SIG-M5 (cell line): ENCODE measurements at places on chromosomes 4 and X.

- no peak for DNase-seq
These were observed 26.9 kb upstream of the MAOB start for GRCh38 chrX:43909141-43909540.

- DNase-seq, result no peak
These were observed 65.3 kb upstream of the DCLK2 start for GRCh38 chr4:150012851-150013360.

DNA sequence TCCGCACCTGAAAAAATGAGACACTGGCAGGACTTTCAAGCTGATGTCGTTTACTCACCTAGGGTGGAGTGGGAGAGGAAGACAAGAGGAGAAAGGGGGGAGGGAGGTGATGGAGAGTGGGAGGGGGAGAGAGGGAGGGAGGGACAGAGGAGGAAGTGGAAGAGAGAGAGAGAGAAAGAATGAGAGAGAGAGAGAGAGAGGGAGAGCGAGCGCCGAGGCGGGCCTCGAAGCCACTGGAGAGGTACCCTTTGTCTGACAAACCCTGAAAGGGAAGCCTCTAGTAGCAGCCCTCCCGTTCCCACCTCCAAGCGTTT lies 296 bp upstream of the ADGRL3 start:
- DNase-seq, result no peak

DNA sequence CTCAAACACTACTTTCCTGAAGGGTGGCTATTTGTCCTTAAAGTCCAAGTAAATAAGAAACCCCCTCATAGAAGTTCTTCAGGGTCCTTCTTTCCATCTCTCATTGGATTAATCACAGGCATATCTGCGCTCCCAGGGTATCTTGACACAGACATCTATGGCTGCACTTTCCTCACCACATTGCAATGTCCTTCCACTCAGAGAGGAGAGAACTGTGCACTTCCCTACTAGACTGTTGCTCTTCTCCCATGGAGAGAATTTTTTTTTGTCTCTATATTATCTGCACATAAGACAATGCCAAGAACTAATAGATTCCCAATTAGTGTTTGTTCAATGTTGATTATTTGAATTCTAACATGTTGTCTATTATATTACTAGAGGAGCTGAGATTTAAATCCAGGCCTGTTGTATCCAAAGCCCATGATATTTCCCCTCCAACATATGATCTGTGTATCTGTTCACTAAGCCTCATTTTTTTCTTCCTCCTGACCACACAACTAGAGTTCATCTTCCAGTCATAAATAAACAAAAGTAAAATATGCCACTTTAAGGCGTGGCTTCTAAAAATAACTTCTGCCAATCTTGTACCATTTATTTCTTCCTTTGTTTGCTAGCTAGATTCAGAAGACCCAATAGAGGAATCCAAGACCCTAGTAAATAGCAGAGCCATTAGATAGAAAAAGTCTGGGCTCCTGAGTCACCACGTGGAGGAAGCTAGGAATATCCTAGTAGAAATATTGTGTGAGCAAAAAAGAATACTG lies 61.5 kb upstream of the FAM241A start:
- no peak for DNase-seq

GRCh38 chrX:125436855-125437254 lies 117.2 kb downstream of the TEX13C start:
- DNase-seq, result no peak

GRCh38 chr4:184384056-184384809 lies 90.1 kb downstream of the IRF2 start:
- DNase-seq, result no peak

DNA sequence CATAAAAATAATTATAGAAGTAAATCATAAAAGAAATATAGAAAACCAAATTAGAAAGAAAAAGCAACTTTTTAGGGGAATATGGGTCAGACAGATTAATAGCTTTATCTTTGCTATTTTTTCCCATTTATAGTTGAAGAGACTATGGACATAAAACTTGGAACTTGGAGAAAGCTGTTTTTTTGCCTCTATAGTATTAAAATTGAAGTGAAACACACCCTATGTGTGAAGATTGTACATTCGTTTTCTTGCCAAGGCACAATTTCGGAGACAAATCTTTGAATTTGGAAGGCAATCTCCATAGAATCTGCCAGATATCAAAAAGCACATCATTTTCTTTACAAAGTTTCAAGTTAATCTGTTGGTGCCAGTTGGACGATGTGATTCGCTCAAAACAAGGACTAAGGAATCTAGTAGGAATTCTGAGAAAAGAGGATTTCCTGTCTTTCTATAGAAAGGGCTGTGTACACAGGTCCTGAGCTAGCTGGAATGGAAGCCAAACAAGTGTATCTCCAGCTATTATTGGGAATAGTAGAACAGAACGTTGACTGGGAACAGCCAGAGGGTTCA lies 156.3 kb downstream of the SLC7A11 start:
- DNase-seq, result no peak

GRCh38 chrX:113059714-113060113 lies 219.1 kb upstream of the AMOT start:
- no peak for DNase-seq

GRCh38 chrX:119625843-119626242 lies 19.6 kb upstream of the NKRF start:
- no peak for DNase-seq

DNA sequence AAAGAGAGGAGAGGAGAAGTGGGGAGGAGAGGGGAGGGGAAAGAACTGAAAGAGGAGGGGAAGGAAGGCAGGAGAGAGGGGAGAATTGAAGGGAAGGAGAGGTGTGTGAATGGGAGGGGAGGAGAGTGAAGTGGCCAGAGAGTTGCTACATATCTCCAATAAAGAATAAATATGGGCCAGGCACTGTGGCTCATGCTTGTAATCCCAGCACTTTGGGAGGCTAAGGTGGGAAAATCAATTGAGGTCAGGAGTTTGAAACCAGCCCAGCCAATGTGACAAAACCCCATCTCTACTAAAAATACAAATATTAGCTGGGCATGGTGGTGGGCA lies 482.4 kb downstream of the NAF1 start:
- no peak for DNase-seq

DNA sequence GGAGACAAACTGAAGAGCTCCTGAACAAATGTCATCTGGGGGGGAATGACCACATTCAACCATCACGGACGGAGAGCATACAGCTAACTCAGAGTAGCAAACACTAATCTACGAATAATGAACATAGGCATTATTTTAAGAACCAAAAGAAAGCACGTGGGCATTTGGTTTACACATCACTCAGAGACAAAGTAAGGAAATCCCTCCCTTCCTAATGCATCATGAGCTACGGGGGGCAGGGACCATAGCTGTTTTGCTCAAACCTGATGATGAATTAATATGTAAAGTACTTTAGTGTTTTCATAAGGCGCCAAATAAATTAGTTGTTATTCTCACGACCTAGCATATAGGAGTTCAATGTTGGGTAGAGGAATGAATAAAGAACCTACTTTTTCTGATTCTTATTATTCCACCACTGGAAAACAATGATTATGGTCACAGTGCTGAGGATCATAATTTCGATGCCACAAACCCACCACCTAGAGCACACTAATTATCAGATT lies 11.7 kb upstream of the TMEM156 start:
- DNase-seq, result no peak

DNA sequence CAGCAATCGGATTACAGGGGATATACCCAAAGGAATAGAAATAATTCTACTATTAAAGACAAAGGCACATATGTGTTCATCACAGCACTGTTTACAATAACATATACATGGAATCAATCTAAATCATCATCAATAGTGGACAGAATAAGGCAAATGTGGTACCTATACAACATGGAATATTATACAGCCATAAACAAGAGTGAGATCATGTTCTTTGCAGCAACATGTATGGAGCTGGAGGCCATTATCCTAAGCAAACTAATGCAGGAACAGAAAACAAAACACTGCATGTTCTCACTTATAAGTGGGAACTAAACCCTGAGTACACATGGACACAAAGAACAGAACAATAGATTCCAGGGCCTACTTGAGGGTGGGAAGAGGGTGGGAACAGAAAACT lies 163.2 kb downstream of the CFAP299 start:
- DNase-seq, result no peak

GRCh38 chrX:51334276-51334675 lies 1.7 kb downstream of the NUDT10 start:
- DNase-seq, result no peak

GRCh38 chr4:176193938-176194337 lies 1.4 kb downstream of the SPATA4 start:
- no peak for DNase-seq

- no peak for DNase-seq
These were observed 1.9 kb upstream of the FTSJ1 start for GRCh38 chrX:48474127-48474526.

DNA sequence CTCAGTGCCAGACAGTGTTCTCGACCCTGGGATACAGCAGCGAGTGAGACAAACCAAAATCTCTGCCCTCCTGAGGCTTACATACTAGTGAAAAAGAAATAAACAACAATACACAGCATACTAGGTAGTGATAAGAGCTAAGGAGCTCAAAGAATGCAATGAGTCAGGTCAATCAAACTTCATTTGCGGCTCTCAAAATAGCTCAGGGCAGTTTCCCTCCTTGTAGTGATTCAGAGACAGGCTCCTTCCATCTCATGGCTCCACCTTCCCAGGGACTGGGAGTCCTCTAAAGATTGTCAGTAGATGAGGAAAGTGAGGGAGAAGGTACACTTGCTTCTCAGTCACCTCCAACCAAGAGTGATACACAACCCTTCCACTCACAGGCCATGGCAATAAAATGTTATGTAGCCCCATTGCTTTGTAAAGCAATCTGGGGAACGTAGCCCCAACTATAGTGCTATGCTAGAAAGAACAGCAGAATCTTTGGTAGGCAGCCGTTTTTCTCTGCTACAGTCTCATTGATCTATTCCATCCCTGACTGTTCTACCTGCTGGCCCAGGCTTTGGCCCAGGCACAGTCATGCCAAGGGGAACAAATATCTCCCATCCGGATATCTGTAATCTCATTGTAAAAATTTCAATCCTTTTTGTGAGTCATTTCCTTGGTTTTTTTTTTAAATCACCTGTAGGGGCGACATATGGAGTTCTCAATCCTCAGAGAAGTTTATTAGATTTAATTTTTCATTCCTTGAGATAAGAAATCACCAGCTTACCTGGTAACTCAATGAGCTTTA lies 183.1 kb upstream of the S100G start:
- DNase-seq, result no peak

DNA sequence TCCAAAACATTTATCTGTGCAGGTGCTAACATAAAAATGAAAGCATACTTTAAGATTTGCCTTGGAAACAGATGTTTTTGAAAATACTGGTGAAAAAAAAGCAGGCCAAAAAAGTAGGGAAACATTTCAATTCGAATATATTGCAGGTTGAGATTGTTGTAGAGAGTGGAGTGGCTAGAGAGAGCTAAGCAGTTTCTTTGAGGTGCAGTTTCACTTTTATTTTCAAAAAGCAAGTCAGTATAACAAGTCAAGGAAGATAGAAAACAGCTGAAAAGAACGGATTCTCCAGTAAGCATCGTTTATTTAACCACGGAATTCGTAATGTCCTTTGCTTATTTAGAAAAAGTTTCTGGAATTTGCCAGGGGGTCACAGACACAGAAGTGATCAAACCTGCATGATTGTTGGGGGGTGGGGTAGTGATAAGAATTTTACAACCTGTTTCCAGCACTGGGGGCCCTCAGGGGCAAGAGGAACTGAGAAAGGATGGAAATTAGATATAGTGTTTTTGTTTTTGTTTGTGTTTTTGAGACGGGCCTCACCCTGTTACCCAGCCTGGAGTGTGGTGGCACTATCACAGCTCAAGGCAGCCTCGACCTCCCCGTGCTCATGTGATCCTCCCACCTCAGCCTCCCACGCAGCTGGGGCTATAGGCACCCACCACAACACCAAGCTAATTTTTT lies 175.0 kb downstream of the TENM3 start:
- no peak for DNase-seq

DNA sequence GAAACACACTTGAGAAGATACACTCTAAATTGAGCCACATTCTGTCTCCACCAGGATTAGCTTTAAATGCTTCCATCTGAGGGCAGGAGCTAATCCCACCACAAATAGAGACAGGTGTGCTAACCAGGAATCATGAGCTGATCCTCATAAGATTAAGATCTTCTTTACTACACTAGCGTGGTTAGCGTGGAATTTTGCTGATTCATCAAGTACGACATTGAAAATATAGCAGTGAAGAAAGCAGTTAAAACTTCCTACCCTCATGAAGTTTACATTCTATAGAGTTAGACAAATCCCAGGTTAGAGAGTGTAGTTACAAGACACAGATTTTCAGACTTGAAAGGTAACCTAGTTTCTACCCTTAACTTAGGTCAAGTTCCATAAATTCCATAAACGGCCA lies 5.3 kb upstream of the APELA start:
- DNase-seq, result no peak

GRCh38 chr4:8238515-8239053 lies 31.0 kb upstream of the HTRA3 start:
- no peak for DNase-seq

GRCh38 chrX:15474028-15474427 lies 19.1 kb downstream of the PIR start:
- DNase-seq, result no peak

GRCh38 chrX:74527350-74527749 lies 87.1 kb downstream of the RLIM start:
- DNase-seq, result no peak

DNA sequence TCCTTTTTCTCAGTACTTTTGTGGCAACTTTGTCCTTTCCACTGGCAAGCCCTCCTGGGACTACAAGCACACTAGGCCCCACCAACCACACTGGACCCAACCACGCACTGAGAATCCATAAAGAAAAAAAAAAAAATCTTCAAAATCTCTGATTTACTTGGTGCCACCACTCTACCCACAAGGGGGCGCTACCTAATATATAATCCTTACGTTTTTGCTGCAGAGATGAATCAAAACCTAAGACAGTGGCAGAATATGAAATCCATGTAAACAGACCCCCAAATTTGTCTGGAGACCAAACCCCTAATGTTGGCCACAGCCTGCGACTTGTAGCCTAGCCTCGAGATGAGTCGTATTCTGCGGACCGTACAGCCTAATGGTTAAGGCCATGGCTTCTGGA lies 63.5 kb upstream of the ARHGAP36 start:
- DNase-seq, result no peak

GRCh38 chrX:96455078-96455477 lies 229.6 kb upstream of the DIAPH2 start:
- DNase-seq, result no peak

- DNase-seq, result no peak
These were observed 13.6 kb downstream of the PROM1 start for GRCh38 chr4:16070203-16070602.

- no peak for DNase-seq
These were observed 242.5 kb downstream of the CFAP299 start for GRCh38 chr4:80578001-80578400.

- DNase-seq, result no peak
These were observed 55.8 kb downstream of the GPC4 start for GRCh38 chrX:133359466-133359865.

- no peak for DNase-seq
These were observed 328.2 kb downstream of the DKK2 start for GRCh38 chr4:106707776-106708463.

- no peak for DNase-seq
These were observed 72.5 kb downstream of the RGS12 start for GRCh38 chr4:3365326-3365725.

GRCh38 chr4:41360921-41361793 lies 104.4 kb downstream of the UCHL1 start:
- DNase-seq, result no peak
